ENCODE measurements at places on chromosomes 2 and 18.

GRCh38 chr2:3682811-3683210 lies 20.6 kb upstream of the DCDC2C start:
- no peak for DNase-seq

DNA sequence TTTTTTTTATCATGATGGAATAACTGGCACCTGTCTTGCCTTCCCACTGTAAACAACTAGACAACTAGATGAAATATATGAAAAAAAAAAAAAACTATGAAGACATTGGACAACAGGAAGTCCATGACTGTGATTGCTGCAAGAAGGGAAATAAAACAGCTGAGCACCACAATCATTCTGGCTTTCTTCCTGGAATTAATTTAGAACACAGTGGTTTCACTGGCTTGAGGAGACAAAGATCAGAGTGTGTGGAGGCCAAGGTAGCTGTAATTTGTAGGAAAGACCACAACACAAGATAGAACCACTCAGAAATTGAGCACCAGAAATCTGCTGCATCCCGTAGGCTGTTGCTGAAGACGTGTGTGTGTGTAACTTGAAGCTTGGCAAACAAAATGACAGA lies 121.1 kb upstream of the PID1 start:
- DNase-seq: no peak

DNA sequence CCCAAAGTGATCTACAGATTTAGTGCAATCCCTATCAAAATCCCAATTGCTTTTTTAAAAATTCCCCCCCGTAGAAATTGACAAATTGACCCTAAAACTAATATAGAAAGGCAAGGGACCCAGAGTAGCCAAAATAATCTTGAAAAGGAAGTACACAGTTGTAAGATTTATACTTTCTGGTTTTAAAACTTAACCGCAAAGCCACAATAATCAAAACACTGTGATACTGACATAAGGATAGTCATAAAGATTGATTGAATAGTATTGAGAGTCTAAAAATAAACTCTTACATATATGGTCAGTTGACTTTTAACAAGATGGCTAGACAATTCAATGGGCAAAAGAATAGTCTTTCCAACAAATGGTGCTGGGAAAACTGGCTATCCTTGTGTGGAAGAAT lies 58.7 kb upstream of the GAREM2 start:
- DNase-seq: no peak

- no peak for DNase-seq
These were observed 240.6 kb upstream of the RAB12 start for GRCh38 chr18:8368512-8369217.

- DNase-seq: peak; percentile 43
These were observed at the start of gene NAB1 for GRCh38 chr2:190649035-190649797. Gene NAB1, plus strand, starts transcription at chr2:190649083. Its CDS starts 10,094 bp downstream, at chr2:190659177.

DNA sequence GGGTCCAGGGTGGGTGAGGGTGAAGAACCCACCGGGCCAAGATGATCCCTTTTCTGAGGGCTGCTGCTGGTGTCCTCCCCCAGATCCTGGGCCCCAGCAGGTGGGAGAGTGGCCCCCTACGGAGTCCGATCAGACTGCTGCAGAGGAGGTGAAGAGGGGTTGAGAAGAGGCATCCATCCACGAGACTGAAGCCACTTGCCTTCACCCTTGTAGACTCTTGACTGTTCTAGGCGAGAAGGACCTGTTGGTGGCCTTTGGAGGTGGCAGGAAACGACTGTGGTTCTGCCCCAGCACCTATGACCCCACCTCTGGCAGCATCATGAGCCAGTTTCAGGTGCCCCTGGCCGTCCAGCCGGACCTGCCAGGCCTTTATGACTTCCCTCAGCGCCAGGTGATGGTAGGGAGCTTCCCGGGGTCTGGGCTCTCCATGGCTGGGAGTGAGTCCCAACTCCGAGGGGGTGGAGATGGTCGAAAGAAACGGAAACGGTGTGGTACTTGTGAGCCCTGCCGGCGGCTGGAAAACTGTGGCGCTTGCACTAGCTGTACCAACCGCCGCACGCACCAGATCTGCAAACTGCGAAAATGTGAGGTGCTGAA lies 1.5 kb downstream of the TET3 start:
- no peak for DNase-seq

DNA sequence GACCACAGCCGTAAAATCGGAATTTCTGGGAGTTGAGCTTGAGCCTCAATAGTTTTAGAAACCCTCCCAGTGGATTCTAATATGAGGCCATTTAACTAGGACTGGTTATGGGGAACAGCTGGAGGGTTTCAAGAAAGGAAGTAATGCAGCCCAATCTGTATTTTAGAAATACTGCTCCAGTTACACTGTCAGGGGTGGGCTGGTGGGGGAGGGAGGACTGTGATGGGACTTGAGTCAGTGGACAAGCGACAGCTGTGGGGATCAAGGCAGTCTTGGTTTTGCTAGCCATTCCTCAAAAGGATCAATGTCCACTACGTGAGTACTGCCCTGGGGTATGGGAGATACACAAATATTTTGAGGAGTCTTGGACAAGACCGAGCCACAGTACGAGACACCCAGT lies 34.8 kb downstream of the ASB1 start:
- no peak for DNase-seq

DNA sequence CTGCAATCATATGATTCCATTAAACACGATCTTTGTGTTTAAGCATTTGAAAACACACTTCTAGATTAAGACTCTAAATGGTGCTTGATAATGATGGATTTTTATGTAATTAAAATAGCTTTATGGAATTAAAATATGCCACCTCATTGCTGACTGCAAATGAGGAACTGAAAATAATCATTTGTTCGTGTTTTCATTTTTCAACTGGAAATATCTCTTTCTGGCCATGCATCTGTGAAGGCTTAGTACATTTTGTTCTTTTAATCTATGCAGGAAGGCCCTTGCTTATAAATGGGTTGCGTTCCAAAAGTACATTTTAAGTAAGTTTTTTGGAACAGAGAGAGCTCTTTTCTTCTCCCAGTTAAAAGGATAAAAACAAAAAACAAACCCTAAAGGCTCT lies 125.5 kb downstream of the MC4R start:
- no peak for DNase-seq

GRCh38 chr2:241804326-241805229 lies 4.4 kb upstream of the NEU4 start:
- DNase-seq: peak; percentile 44

DNA sequence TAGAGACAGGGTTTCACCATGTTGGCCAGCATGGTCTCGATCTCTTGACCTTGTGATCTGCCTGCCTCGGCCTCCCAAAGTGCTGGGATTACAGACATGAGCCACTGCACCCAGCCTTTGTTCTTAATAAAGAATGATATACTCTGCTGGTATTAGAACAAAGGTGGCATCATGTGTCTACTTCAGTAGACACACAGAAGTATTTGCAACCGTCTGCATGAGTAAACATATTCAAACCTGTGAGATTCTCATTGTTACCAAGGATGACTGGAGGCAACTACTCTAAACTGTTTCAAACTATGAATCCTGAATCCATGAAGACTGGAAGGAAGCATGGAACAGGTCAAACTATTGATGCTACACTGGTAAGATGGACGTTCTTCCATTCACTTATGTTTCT lies 32.1 kb downstream of the MBD2 start:
- no peak for DNase-seq

- no peak for DNase-seq
These were observed 20.1 kb upstream of the SLC20A1 start for GRCh38 chr2:112625474-112626114.

DNA sequence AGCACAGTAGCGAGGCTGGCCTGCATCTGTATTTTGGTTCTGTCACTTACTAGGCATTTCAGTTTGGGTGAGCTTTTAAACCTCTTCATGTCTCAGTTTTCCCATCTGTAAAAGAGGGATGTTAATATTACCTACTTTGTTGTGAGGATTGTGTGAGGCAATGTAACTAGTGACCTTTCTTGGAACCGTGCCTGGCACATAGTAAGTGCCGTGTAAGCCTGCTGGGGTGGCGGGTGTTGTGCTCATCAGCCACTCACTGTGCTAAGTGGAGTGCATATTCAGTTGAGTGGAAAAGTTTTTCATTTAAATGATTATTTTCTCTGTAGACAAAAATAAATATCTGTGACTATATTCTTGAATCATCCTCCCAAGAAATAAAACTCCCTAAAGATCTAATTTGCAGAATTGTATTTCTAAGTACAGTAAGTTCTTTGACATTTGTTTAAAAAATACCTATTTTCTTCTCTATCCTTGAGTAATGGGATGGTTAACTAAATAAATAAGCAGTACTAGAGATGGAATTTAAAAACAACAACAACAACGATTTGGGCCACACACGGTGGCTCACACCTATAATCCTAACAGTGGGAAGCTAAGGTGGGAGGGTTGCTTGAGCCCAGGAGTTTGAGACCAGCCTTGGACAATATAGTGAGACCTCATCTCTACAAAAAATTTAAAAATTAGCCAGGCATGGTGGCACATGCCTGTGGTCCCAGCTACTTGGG lies 56.7 kb downstream of the MALT1 start:
- DNase-seq: no peak

- no peak for DNase-seq
These were observed 36.0 kb downstream of the SKA1 start for GRCh38 chr18:50410894-50411293.

- DNase-seq: no peak
These were observed 39.1 kb downstream of the CRACDL start for GRCh38 chr2:98896944-98897343.

DNA sequence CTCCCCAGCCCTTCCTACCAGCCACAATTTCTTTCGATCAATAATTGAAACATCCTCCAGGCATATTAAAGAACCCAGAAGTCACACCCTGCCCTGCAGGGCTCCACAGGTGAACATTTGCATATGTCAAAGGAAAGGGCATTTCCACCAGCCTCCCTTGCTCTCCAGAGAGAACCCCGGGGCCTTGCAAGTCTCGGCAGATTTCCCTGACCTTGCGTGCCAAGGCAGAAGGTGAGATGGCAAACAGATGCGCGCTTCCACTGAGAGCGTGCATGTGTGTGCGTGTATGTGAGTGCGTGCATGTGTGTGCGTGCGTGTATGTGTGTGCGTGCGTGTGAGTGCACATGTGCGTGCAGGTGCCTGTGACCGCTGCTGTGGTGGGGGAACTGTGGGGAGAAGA lies 120.3 kb downstream of the INO80D start:
- DNase-seq: no peak

GRCh38 chr2:57892920-57893319 lies 153.7 kb upstream of the VRK2 start:
- DNase-seq: no peak

DNA sequence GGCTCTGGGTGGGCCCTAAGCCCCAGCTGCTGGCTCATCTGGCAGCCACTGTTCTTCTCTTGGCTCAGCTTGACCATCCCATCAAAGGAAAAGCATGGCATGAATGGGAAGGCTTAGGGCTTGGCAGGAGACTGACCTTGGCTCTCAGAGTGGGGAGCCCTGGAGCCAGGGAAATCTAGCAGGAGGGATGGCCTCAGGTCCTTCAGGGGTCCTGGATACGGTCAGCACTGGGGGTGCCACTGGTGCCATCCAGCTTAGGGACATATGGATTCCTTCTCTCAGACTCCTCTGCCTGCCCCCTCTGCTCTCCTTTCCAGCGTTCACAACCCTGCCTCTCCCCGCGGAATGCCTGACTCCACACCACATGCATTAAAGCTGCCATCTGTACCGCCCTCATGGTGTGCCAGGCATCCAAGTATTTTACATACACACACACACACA lies 165.5 kb upstream of the HAAO start:
- DNase-seq: no peak

GRCh38 chr2:113940891-113941290 lies 51.0 kb downstream of the ACTR3 start:
- no peak for DNase-seq

GRCh38 chr18:8730080-8730827 lies 24.9 kb downstream of the MTCL1 start:
- no peak for DNase-seq

DNA sequence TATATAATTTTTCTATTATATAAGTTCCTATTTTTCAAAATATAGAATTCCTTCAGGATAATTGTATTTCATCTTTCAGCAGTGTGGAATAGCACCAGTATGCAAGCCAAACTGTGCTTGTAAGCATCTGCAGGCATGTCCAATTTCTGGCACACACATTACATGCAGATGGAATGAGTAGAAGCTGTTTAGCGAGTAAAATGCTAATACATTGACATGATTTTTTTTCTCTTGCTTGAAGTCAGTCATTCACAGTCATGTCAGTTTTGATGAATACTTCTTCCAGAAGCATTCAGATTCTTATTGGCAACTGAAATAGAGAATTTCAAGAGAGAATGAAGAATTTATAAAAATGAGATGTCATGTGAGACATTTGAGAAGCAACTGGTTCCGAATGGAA lies 109.4 kb downstream of the CERS6 start:
- DNase-seq: no peak

DNA sequence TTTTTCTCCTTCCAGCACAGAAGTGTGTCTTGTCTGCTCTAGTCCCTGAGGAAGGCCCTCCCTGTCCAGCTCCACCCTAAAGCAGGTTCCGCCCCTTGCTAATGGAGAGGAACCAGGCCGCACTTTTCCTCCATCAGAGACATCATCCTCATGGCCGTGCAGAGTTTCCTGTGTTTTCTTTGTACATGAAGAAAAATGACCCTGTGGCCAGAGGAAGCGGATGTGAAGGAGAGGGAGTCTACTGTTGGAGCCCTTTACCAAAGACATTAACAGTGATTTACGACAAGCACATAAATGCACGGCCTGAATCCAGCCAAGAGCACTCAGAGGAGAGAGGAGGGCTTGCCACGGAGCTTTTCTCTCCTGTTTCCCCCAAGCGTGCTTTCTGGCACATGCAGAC lies 109.5 kb downstream of the RNF144A start:
- DNase-seq: no peak

- DNase-seq: no peak
These were observed 391.7 kb downstream of the METTL4 start for GRCh38 chr18:2179498-2180183.

DNA sequence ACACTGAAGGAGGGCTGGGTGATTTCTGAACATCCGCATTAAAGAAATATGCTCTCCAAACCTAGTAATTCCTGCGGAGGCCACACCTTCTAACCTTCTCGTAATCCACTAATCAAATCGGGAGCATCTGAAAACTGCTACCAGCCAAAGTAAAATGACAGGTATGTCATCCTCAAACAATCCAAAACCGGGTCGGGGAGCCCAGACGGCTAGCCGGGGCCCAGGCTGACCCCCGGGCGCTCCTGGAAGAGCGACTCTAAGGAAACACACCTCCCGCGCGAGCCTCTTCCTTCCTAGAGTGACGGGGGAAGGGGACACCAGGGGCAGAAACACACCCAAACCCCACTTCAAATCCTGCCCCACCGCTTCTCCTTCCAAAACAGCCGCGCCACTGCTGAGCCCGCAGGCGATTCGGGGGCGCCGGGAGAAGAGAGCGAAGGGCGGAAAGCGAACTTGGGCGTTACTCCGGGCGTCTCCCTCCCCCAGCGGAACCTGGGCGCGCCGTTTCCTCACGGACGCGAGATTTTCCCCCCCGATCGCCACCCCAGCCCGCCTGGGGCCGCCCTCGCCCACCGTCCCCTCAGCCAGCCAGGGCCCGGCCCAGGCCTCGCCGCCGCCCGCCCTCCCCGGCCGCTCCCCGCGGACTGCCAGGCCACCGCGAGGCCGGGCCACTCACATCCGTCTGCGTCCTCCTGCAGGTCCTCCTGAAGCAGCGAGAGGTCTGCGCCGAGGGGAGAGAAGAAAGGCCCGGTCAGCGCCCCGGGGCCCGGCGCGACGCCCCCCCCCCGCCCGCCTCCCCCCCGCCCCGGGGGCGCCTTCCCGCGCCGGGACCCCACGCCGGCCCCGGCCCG lies 584 bp downstream of the PPP4R1 start:
- peak; percentile 46 for DNase-seq

GRCh38 chr2:173983391-173983871 lies 18.3 kb upstream of the SP3 start:
- DNase-seq: no peak

Measured in GM19239 (cell line).